ENCODE measurements at places on chromosomes 2 and 18.

DNA sequence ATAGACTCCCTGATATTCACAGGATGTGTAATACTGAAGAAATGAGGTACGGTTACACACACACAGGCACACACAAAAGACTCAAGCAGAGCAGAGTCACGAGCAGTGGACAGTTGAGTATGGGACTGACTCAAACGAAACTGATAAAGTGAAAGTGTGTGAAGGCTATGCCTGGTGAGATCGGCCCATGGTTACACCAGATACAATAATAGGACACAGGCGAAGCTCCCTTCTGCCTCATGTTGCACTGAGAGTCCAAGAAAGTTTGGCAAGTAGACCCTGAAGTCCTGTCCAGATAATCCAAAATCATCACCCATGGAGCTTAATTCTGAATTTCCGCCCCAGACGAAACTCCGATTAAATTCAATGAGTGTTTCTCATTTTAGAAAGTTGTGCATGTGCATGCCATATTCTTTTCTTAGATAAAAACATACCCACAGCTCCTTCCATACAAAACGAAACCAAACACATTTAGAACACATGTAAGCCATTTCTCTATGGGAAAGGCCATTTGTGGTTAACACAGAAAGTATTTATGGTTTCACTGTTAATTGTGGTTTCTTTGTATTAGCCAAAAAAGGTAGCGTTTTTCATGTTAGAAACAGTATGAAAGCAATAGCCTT lies 567.6 kb downstream of the PLCL1 start:
- H3K4me1 ChIP-seq = no peaks in the 10 kb centered on the region
- H3K27ac ChIP-seq = no peak overlapping the region
- no peak overlapping the region for H3K4me3 ChIP-seq
- no peaks in the 10 kb centered on the region for H3K36me3 ChIP-seq
- H3K27me3 ChIP-seq = no peaks in the 10 kb centered on the region

GRCh38 chr18:6731222-6731596 lies 1.7 kb downstream of the ARHGAP28 start:
- H3K27ac ChIP-seq = no peak overlapping the region
- no peaks in the 10 kb centered on the region for H3K4me1 ChIP-seq
- no peaks in the 10 kb centered on the region for H3K36me3 ChIP-seq
- H3K27me3 ChIP-seq = peaks cover 20% of the 10 kb centered on the region
- no peak for DNase-seq
- no peak overlapping the region for H3K4me3 ChIP-seq

- H3K36me3 ChIP-seq = no peaks in the 10 kb centered on the region
- no peak overlapping the region for H3K27ac ChIP-seq
- H3K4me3 ChIP-seq = no peak overlapping the region
- no peaks in the 10 kb centered on the region for H3K27me3 ChIP-seq
- DNase-seq = no peak
- H3K4me1 ChIP-seq = no peaks in the 10 kb centered on the region
Observed at GRCh38 chr2:122652670-122653069, 897.2 kb downstream of the TSN start.

- no peaks in the 10 kb centered on the region for H3K27me3 ChIP-seq
- H3K36me3 ChIP-seq = no peaks in the 10 kb centered on the region
- H3K4me3 ChIP-seq = no peak overlapping the region
- no peak for DNase-seq
- no peak overlapping the region for H3K27ac ChIP-seq
Observed at GRCh38 chr18:24989760-24990593, 362.0 kb downstream of the ZNF521 start.

DNA sequence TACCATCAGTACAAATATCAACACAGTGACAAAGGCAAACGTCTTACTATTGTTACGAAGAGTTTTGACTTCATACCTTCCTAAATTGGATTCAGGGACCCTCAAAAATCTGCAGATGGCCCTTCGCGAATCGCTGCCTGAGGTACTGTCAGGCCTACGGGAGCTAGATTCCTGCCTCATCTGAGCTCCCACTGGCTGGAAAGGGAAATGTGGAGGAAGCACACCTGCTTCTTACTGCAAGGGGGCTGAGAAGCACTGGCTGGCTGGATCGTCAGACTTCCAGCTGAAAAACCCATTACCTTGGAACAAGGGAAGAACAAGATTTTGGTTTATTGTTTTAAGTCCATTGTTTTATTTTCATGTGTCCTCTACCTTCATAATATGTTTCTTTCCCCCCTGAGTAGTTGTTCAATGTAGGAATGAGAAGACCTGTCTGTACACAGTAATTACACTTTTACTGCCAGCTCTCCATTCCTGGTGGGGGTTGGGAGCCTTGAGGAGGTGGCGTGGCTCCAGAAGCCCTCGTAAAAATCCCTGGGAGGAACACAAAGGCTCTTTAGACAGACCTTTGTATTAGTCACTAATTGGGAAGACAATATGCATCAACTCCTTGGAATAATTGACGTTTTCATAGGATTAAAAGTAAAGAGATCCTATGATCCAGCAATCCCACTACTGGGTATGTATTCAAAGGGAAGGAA lies 124.1 kb upstream of the NOSTRIN start:
- H3K27ac ChIP-seq = no peak overlapping the region
- no peak for DNase-seq
- H3K36me3 ChIP-seq = no peaks in the 10 kb centered on the region
- H3K4me1 ChIP-seq = no peaks in the 10 kb centered on the region
- H3K27me3 ChIP-seq = no peaks in the 10 kb centered on the region
- H3K4me3 ChIP-seq = no peak overlapping the region

DNA sequence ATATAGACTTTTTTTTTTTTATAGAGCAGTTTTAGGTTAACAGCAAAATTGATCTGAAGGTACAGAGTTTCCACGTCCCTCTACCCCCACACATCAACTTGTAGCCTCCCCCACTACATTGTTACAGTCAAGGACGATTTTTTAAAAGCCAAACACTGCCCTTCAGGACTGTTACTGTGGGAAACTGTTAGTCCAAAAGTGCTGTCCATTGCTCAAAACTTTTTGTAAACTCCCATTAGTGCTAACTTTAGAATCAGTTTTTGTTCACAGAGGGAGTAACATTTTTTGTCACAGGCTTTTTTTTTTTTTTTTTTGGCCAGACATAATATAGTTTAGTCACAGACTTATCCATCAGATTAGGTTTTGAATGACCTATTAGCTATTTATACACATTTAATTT lies 24.1 kb downstream of the ELP2 start:
- no peak overlapping the region for H3K27ac ChIP-seq
- DNase-seq = no peak
- H3K27me3 ChIP-seq = no peaks in the 10 kb centered on the region
- H3K36me3 ChIP-seq = peaks cover 81% of the 10 kb centered on the region

- no peak for DNase-seq
- no peaks in the 10 kb centered on the region for H3K27me3 ChIP-seq
- no peak overlapping the region for H3K4me3 ChIP-seq
Observed at GRCh38 chr2:143955401-143956065, 564.4 kb downstream of the ZEB2 start.

DNA sequence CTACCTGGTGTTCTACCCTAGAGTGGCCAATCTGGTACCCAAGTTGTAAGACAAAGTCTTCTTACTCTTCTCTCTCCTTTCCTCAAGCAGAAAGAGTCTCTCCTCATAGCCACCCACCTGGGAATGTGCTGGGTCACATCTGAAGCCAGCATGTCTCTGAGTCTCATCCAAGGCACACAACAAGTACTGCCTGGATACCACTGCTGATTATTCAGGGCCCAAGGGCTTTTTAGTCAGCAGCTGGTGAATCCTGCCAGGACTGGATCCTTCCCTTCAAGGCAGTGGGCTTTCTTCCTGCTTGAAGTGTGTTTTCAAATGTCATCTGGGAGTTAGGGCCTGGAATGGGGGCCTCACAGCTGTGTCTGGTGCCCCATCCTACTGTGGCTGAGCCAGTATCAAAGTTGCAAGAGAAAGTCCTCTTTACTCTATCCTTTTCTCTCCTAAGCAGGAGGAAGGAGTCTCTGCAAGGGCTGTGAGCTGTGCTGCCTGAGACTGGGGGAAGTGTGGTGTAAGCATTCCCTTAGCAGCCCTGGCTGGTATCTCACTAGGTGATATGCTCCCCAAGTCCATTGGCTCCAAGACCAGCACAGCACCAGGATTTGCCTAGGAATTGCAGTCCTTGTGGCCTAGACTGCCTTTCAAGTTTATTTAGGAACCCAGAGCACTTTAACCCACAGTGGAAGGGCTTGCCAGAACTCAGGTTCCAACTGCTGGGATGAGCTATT lies 27.2 kb downstream of the OXER1 start:
- H3K4me3 ChIP-seq = no peak overlapping the region
- peaks cover 4% of the 10 kb centered on the region for H3K4me1 ChIP-seq
- no peaks in the 10 kb centered on the region for H3K36me3 ChIP-seq
- no peaks in the 10 kb centered on the region for H3K27me3 ChIP-seq
- H3K27ac ChIP-seq = no peak overlapping the region
- DNase-seq = no peak

- H3K36me3 ChIP-seq = peaks cover 85% of the 10 kb centered on the region
- H3K27ac ChIP-seq = peak overlapping the region; percentile 39
- H3K4me1 ChIP-seq = peaks cover 12% of the 10 kb centered on the region
- no peak overlapping the region for H3K4me3 ChIP-seq
- H3K27me3 ChIP-seq = no peaks in the 10 kb centered on the region
- peak; percentile 65 for DNase-seq
Observed at GRCh38 chr2:100571668-100572067, 8.9 kb downstream of the PDCL3 start.

GRCh38 chr2:26095758-26096157 lies 61.9 kb downstream of the RAB10 start:
- H3K4me3 ChIP-seq = no peak overlapping the region
- DNase-seq = no peak
- peak overlapping the region; percentile 15 for H3K27ac ChIP-seq
- H3K27me3 ChIP-seq = no peaks in the 10 kb centered on the region

DNA sequence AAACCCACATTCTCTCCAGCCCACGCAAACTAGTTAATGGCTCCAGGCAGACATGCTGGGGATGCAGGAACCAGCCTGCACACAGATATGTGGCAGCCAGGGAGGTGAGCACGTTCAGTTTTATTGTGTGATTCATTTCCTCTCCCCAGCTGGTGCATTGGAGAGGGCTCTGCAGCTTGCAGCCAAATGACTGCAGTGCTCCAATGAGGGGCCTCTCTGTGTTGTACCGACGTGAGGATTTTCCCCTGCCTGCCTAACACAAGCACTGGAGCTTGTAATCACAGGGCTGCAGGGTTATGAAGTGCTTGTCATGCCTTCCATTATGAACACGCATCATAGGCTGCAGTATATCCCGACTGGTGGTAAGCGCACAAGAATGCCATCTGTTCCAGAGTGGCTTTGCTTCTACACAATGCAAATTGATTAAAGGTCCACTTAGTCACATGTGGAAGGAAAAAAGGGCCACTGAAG lies 92.3 kb upstream of the THUMPD2 start:
- H3K4me1 ChIP-seq = no peaks in the 10 kb centered on the region
- H3K36me3 ChIP-seq = no peaks in the 10 kb centered on the region
- H3K27me3 ChIP-seq = no peaks in the 10 kb centered on the region
- no peak overlapping the region for H3K4me3 ChIP-seq
- H3K27ac ChIP-seq = no peak overlapping the region

DNA sequence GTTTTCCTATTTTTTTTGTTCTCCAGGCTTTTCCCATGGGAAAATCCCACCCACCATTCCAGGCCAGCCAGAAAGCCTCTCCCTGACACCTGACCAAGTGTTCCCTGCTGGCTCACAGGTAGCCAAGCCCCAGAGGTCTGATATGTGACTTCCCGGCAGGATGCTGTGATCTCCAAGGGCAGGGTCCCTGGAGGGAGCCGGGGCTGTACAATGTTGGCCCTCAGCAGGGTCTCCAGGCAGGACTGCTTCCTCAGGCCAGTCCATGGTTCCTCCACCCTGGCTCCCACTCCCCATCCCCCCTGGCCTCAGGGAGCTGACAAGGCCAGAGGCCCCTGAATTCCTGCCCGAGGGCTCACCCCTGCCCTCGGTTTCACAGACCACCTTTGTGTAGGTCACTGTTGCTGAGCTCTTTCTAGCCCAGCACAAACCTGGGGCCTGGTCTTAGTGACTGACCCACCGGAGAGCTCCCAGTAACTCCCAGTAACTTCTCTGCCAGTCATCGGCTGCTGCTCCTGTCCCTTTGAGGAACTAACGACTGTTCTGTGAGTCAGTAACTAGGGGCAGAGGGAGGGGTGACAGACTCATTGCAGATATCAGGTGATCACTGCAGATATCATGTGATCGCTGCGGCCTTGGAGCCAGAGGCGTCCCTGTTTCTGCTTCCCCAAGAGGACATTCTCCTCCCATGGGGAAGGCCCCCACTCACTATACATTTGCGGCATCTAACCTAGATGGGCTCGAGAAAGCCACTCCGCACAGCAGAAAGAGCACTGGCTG lies 38.7 kb downstream of the SDC1 start:
- H3K27ac ChIP-seq = peak overlapping the region; percentile 57
- H3K4me3 ChIP-seq = no peak overlapping the region
- peaks cover 22% of the 10 kb centered on the region for H3K4me1 ChIP-seq

DNA sequence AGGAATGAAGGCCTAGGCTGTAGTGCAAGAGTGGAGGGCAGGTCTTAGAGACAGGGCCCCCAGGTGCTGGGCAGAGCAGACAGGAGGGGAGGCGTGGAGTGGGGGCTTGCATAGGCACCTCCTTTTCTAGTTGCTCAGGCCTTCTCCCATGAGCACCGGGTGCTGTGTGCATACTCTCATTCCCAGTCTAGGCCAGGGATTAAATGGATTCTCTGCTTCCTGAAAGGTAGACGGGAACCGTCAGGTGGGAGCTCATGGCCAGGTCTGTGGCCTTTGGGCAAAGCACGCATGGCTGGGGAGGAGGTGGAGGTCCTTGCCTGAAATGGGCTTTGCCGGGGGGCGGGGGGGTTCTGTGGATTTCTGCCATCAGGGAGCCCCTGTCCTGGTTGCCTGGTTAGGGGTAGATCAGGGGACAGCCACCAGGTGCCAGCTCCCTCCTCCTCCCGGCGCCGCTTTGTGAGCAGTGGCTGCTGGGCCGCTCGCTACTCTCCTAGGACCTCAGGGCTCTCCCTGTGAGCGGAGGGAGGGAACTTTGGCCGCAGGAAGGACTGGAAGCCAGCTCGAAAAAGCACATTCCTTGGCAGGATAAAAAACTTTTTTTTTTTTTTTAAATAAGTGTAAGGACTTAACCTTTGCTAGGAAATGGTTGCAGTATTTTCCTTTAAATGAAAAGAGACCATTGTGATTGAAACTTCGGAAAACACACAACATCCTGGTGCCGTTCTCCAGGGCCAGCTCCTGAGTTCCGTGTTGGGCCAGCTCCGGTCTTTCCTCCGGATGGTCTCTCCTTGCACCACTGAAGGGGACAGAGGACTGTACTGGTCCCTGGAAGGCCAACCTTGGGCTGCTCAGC lies 82.8 kb upstream of the HAAO start:
- no peaks in the 10 kb centered on the region for H3K36me3 ChIP-seq
- H3K4me3 ChIP-seq = no peak overlapping the region
- H3K4me1 ChIP-seq = peaks cover 9% of the 10 kb centered on the region
- no peak overlapping the region for H3K27ac ChIP-seq
- H3K27me3 ChIP-seq = no peaks in the 10 kb centered on the region
